ENCODE measurements at places on chromosomes 3 and 15. TPM values are rescaled to one million over a fixed set of nuclear protein-coding genes. Genes with fewer than 3 reads are reported as not detected.

The SNX33 gene
- 5.8 TPM for total RNA-seq

The HYKK gene
- total RNA-seq = 0.94 TPM

The REC114 gene
- total RNA-seq = not detected

The FANCD2OS gene
- total RNA-seq = not detected

The ATP10A gene
- 4.3 TPM for total RNA-seq

The CASR gene
- not detected for total RNA-seq

The C3orf20 gene
- under 0.01 TPM for total RNA-seq

The IGDCC3 gene
- total RNA-seq = not detected
